ENCODE measurements at places on chromosomes 5 and 9.

DNA sequence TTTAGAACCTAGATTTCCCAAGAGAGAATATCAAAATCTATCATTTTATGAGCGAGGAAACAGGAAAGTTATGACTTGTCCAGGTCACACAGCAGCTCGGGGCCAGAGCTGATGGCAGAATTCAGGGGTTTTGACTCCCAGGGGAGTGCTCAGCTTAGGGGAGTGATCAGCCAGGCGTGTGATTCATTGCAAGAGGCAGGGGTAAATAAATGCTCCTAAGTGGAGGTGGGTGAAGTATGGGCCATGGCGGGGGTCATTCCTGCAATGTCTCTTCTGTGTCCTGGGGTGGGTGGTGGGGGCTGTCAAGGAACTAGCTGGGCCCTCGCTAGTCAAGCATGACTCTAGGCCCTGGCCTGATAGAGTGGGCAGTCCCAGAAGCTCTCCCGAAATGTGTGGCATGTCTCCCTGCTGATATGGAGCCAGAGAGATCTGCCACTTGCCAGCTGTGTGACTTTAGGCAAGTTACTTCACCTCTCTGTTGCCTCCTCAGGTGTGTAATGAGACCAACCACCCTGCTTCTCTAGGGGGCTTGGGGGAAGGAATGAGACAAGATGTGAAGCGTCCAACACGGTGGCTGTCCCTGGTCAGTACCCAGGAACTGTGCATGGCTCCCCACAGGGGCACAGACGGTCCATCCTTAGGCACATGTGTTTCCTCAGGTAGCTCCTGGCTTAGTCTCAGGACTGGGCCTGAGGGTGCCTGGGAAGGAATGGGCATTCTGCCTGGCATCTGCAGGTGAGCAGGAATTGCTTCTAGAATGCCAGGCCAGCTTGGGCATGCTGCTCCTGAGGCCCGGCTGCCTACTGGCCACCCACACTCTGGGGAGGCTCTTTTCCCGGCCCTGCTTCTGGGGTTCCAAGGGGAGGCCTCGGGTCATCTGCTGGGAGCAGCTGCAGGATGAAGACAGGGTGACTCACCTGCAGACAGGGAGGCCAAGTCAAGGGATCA, 36.5 kb upstream of the SH3PXD2B start:
- no peak for DNase-seq

GRCh38 chr5:158484150-158484549, 615.6 kb downstream of the EBF1 start:
- no peak for DNase-seq

- DNase-seq, result no peak
These were observed 82.4 kb upstream of the STC2 start for GRCh38 chr5:173410459-173411233.

- no peak for DNase-seq
These were observed 285.7 kb upstream of the TUT7 start for GRCh38 chr9:86639899-86640379.

- DNase-seq, result no peak
These were observed 37.1 kb downstream of the FNIP1 start for GRCh38 chr5:131759704-131760103.
